ENCODE measurements at places on chromosomes 4 and X.

GRCh38 chr4:57446266-57446665 lies 336.1 kb upstream of the IGFBP7 start:
- no peak for DNase-seq

DNA sequence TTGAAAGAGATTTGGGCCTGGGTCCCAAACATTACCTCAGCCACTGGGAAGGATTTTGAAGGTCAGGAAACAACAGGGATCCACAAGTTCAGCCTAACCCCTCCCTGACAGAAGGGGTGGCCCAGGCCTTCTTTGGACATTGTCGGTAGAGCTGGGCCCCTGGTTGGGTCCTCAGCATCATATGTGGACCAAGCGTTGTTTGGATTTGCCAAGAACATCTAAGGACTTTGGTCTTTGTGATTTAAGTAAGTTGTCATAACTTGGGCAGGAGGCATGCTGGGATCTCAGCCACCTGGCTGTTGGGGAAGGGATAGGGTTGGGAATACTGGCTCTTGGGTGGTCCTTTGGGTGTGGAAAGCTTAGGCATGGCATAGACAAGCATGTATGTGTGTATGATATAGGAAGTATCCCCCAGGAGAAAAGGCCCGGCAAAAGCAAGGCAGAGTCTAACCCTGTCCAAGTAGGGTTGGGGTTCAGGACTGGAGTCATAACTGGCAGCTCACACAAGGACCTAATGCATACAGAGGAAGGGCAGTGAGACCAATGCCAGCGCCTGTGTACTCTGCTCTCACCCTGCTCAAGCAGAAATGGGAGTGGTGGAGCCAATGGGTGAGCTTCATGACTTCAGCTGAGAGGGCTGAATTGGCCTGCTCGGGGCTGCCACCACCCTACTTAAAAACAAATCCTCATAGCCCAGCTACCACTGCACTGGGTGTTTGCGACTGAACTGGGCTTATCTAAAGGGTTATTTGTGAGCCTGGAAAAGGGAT lies 102.8 kb downstream of the RTL5 start:
- DNase-seq, result no peak

DNA sequence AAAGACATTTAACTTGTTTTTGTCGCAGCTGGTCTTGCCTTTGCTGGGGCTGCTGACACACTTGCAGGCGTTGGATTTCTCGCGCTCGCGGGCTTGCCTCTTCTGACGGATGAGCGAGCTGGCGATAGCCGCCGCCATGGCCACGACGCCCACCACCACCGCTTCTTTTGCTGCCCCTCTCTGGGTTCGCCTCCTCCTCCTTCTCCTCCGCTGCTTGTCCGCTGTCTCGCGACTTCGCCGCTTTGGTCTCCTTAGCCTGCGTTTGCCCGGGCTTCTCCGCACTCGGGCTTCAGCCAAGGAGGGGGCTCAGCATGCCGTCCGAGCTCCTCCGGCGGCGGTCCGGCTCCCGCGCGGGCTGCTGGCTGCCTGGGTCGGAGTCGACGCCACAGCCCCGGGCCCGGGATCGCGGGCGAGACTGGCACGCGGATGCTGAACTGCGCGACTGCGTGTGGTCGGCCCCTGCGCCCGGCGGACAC lies 613 bp downstream of the FGF13 start:
- no peak for DNase-seq

GRCh38 chr4:42627885-42628646 lies 28.8 kb downstream of the ATP8A1 start:
- DNase-seq, result no peak

GRCh38 chr4:72975488-72975784 lies 94.1 kb downstream of the COX18 start:
- DNase-seq, result no peak

- no peak for DNase-seq
Measured at GRCh38 chr4:104743215-104743653, 248.5 kb upstream of the CXXC4 start.

GRCh38 chrX:20224814-20225487 lies 41.8 kb downstream of the RPS6KA3 start:
- DNase-seq, result no peak

DNA sequence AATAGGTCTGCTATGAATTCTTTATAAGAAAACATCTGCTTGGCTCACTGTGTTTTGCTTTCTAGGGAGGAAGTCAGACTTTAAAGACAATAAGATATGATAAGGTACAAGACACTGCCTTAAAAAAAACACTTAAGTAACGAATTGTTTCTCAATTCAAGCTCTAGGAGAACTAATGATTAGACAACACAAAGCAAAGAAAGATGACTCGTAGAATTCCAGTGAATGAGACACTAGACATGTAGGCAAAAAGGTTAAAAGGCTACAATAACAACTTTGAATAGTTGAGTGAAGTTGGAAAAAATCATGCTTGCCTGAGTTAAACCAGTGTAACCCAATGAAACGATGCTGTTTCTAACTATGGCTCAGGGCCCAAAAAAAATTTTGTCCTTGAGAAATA lies 344.4 kb upstream of the ACTRT1 start:
- no peak for DNase-seq

DNA sequence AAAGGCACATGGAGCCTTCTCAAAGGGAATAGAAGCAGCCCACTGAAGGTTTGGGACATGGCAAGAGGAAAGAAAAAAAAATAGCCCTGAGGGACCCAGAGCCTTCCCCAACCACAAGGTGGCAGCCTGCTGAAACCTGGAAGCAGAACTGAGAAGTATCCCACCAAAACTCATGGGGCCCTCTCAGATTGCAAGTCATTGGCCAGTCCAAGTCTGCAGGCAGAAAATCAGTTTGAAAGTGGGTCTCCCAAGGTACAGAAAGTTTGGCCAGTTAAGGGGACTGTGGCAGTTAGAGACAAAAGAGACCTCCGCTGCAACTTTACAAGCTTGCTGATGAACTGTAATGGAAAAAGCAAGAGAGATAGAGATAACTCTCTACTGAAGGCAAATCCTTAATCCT lies 155.8 kb downstream of the ANTXR2 start:
- no peak for DNase-seq

GRCh38 chr4:113183032-113183605 lies 133.7 kb downstream of the ANK2 start:
- no peak for DNase-seq

GRCh38 chr4:152206185-152206584 lies 329.7 kb downstream of the FBXW7 start:
- DNase-seq, result no peak

GRCh38 chrX:323721-324628 lies 5.4 kb upstream of the GTPBP6 start:
- DNase-seq, result no peak

- no peak for DNase-seq
Measured at GRCh38 chr4:1288786-1289185, 905 bp upstream of the MAEA start.

DNA sequence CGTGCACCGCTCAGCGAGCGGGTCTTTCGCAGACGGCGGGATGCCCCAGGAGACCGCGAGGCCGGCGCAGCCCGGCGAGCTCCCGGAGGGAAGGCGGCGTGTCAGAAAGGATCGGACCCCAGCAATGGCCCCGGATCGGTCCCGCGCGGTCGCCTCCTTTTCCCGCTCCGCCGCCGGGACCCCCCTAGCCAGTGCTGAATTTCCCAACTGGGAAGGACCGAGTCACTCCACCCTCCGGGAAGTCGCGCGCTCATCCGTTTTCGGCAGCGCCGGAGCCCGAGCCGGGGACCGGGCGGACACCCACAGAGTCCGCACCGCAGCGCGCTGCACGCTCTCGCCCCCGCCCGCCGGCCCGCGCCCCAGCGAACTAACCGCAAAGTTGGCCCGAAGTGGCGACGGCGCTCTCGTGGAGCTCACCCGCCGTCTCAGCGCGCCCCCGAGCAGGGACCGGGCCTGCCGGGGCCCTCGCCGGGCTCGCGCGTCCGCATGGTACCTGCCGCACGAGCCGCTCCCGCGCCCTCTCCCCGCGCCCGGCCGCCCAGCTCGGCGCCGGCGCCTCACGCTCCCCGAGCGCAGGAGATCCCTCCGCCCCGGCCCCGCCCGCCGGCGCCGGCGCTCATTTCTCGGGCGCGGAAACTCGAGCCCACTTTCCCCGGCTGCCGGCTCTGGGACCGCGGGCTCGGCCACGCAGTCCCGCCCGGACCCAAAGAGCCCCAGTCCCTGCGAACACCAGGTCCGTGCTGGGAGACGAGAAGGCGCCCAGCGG lies at the start of gene FAT1:
TSS of gene FAT1 (minus strand) at position 565 of the 766 bp plus-strand sequence. CDS start 14,029 bp downstream, outside the sequence.
- DNase-seq, result no peak

- no peak for DNase-seq
Measured at GRCh38 chr4:83082777-83083176, 31.8 kb downstream of the PLAC8 start.

GRCh38 chr4:184024637-184025036 lies 119.5 kb downstream of the STOX2 start:
- no peak for DNase-seq

GRCh38 chr4:137749466-137749865 lies 217.2 kb upstream of the PCDH18 start:
- DNase-seq, result no peak

- DNase-seq, result no peak
Measured at GRCh38 chrX:122421434-122422121, 762.5 kb upstream of the GRIA3 start.

DNA sequence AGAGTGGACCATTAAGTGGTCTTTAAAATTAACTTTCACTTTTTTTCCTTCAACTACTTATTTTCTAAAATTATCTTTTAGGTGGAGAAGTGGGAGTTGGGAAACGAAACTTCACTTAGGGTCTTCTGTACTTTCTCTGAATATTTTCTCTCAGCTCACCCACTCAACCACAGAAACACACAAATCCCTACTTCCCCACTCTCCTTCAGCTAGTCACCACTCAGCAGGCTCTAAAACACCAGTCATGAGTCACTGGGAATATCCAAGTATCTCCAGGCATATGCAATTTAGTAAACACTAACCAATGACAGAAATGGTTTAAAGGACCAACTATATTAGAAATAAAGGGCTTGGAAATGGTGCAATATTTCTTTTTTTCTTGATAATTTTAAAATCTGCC lies 153.0 kb upstream of the RPS6KA6 start:
- DNase-seq, result no peak

DNA sequence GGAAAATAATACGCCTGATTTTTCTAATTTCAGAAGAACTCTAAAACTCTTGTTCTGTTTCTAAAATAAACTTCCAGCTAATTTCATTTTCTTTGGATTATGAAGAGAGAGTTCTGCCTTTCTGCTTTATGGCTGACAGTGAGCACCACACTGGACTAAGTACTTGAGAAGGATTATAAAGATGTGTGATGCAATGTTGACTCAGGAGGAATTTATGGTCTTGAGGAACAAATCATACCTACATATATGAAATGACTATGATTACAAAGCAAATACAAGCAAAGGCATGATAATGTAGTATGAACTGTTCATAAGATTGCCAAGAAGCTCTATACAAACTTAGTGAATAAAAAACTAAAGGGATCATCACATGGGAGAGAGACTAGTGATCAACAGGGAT lies 13.0 kb upstream of the SLC25A5 start:
- no peak for DNase-seq

- no peak for DNase-seq
Measured at GRCh38 chr4:93084599-93085305, 743.8 kb upstream of the ATOH1 start.

DNA sequence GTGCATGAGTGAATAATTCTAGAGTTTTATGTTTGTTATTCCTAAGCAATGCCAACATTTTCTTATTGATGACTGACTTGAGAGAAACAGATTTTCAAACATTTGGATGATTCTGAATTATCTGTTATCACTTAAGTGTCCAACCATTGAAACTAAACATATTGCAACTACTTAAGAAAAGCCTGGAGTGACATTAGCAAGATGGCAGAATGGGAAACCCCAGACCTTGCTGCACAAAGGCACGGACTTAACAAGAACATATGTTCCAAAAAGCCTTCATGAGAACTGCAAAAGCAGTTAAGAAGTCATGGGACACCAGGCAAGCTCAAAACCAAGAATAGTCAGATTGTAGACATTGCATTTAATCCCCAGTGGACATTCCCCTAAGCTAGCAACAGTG lies 215.1 kb downstream of the DCHS2 start:
- DNase-seq, result no peak

Data from activated CD8-positive, alpha-beta memory T cell treated with anti-CD3 and anti-CD28 coated beads for 1 hour (primary cell).